ENCODE measurements at places on chromosomes 16 and 17.

GRCh38 chr16:68070249-68070730 lies 14.9 kb upstream of the NFATC3 start:
- DNase-seq = no peak

DNA sequence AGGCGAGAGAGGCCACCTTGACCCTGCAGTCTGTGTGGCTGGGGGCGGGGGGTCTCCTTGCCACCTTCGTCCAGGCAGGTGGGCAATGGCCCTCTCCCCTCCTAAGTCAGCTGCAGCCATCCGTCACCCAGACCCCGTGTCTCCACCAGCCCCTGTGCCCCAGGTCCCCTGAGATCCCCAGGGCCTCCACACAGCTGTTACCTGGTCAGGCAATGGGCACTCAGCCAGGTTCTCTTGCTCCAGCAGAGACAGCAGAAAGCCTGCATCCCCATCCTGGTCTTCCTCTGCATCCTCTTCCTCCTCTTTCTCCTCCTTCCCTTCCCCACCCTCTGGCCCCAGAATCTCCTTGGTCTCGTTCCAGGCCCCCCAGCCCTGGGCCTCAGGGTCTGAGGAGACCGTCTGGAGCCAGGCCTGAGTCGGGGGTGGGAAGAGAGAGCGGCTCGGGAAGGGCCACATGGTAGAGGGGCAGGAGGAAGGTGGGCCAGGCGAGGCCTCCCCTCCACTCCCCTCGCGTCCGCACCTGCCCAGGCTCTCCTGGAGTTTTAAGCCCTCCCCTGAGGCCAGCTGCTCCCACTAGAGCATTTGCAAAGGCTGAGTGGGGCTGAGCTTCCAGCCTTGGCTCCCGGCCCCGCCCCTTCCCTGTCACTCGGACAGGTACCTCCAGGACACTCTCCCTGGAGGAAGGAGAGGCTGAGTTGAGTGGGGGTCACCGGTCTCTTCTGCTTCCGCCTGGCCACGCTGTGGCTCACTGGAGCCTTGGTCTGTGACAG lies at the start of gene PABPN1L:
PABPN1L (minus strand) TSS at position 510 of the 770 bp plus-strand sequence; CDS start at position 456, 54 bp downstream.
- no peak for DNase-seq

DNA sequence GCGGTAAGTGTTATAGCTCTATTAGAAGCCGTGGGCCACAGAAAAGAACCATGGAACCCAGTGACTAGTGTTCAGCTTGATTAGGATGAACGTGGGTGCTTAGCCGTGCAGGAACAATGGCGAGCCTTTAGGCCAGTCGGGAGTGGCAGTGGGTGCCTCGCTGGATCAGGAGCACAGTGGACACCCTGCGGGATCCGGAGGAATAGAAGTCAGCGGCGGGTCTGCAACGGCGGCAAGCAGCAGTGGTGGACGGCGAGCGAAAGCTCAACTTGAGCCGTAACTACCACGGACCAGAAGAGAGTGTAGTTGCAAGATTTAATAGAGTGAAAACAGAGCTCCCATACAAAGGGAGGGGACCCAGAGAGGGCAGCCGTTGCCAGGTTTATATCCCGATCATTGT lies 37.3 kb upstream of the CDH15 start:
- DNase-seq = no peak

DNA sequence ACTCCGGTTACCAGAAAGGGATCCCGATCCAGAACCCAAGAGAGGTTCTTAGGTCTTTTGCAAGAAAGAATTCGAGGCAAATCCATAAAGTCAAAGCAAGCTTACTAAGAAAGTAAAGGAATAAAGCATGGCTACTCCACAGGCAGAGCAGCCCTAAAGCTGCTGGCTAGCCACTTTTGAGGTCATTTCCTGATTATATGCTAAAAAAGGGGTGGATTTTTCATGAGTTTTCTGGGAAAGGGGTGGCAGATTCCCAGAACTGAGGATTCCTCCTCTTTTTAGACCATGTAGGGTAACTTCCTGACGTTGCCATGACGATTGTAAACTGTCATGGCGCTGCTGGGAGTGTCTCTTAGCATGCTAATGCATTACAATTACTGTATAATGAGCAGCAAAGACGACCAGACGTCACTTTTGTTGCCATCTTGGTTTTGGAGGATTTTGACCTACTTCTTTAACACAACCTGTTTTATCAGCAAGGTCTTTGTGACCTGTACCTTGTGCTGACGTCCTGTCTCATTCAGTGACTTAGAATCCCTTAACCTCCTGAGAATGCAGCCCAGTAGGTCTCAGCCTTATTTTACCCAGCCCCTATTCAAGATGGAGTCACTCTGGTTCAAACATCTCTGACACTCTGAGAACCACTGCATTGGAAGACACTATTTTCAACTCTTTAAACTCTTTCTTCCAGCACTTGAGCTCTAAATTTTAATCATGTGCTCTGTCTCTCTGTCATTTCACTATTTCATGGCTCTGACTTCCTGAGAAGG lies 203.6 kb upstream of the CACNG3 start:
- no peak for DNase-seq

DNA sequence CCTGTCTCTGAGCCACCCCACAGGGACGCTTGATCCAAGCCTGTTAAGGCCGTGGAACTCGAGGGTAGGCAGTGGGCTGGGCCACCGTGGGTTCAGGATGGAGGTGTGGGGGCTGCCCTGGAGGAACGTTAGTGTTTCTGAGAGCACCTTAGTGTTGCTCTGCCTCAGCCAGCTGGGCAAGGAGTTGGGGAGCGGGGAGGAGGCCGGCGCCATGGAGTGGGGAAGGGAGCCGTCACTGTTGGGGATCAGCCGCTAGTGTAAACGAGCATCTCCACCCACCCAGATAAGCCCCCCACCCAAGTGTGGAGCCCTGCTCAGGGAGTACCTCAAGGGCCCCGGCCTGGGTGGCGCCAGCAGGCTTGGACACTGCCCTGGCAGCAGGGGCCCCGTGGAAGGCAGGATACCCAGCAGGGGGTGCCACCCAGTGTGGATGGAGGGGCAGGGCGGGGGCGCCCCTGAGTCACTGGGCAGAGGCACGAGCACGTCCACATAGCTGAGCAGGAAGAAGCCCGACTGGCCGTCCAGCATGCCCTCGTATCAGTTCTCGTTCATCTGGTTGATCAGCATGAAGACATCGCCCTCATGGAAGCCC lies 98.6 kb downstream of the KPNA2 start:
- no peak for DNase-seq

DNA sequence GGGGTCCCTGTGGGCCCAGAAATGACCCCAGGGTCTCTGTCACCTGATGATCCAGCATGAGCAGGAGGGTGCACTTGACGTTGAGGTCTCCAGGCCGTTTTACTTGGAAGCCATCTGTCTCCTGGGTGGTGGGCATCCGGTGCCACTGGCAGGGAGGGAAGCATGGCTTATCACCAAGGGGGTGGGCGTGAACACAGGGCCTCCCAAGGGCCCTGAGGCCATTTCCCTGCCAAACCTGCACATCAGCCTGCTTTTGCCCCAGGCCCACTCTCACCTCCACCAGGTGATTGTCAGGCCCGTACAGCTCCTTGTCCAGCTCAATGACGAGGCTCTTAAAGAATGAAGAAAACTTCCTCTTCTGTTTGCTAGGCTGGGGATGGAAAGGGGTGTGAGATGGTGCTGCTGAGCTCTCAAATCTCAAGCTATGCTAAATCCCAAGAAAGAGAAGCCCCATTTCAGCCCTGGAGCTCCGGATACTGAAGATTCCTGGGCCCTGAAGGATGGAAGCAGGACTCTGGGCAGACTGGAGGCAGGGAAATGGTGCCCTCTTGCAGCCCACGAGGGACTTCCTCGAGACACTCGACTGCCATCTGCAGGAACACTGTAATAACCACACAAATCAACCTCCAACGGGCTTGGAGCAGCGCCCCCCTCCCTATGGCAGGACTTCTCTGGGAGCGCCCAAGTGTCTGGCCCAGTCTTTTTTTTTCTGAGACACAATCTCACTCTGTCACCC lies 7.1 kb upstream of the FTSJ3 start:
- DNase-seq = no peak

DNA sequence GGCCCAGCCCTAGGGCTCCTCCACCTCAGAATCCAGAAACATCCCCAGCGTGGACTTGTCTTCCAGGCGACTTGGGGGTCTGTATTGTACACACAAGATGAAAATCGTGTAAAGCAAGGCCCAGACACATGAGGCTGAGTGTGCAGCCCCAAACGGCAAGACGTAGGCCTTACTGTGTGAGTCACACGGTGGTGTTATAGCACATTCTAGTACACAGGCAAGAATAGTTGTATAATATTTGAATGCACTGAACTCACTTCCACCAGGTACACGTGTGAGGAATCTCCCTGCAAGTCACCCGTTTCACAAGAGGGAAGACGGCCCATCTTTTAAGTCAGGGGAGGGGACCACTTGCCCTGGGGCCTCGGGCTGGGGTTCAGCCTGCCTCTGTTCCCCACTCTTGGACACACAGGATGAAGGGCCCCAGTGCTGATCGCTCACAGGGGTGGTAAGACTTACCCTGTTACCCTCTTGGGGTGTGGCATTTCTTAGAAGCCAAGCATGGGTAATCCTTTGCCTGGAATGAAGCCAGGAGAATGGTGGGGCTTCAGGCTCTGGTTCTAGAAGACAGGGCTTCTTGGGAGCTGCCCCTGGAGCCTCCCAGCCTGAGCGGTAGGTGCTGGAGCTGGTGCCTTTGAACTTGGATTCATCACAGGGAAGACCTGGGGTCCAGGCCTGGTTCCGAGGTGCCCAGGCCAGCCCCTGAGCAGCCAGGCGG lies 71.3 kb downstream of the SREBF1 start:
- DNase-seq = no peak

DNA sequence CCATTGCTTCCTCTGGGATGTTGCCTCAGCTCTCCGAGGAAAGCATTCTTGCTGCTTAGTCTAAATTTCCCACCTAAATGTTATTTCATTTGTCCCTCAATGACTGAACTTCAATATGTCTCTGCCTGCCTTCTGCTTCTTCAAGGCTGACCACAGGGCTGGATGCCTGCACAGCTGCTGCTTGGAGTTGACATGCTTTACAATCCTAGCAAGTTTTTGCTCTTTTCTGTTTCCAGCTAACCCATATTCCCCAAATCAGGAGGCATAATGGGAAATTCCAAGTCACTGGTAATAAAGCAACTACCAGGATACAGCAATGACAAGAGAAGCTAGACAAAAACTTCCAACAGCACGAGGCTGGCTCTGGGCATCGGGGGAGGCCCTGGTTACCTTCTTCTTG lies 48.9 kb downstream of the GTF3C1 start:
- no peak for DNase-seq

GRCh38 chr17:60934723-60935122 lies 257.1 kb downstream of the BCAS3 start:
- no peak for DNase-seq

DNA sequence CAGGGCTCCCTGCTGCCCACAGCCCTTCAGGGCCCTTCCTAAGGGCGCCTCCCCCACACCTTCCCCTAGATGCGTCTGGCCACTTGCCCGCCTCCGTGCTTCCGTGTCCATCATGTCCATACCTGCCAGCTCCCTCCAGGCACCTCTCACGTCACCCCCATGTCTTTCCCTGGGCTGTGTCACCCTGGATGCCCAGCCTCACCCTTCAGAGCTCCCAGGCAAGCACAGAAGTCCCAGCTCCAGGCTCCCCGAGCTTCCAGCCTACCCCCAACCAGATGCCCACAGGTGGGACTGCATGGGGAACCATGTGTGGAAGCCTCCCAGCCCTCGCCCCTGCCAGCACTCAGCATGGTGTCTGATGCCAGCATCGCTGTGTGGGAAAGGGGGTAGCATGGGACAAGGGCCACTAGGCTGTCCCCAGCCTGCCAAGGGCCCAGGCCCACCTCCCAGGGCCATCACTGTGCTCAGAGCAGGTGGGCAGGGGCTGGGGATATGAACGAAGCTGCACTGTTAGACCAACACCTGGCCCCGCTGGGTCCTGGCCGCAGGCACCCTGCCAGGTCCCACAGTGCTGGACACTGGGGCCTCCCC lies 1.9 kb upstream of the AXIN1 start:
- no peak for DNase-seq

DNA sequence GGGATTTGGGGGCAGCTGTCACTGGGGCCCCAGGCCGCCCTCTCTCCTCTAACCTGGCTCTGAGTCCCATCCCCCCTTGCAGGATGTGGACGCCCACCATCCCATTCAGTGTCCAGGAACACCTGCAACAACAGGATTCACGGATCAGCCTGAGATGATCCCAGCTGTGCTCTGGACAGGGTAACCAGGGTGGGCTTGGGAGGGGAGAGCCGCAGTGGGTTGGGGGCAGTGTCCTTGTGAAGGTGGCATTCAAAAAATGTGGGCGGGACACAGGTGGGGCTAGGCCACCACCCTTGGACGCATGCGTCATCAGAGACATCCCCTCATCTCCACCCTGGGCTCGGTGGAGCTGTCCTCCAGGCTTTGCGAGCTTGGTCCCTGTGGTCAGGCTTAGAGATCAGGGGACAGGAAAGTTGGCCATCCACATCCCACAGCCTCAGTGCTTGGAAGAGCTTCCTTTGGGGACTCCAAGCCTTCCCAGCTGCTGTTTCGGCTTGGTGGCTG lies 19.1 kb downstream of the DEXI start:
- no peak for DNase-seq

DNA sequence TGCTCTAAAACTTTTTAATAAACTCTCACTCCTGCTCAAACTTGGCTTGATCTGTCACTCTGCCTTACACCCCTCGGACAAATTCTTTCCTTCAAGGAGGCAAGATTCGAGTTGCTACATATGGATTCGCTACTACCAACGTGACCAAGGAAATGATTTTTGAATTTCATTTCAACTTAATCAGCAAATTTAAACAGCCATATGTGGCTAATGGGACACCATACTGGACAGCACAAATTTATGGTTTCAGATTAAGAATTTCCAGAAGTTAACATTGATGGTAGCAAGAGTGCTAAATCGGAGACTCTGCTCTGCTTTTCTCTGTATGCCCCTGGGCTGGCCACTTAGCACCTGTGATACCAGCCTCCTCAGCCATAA lies 318.2 kb upstream of the PSMD7 start:
- no peak for DNase-seq

GRCh38 chr16:74760007-74760767 lies 14.4 kb downstream of the FA2H start:
- DNase-seq = no peak

DNA sequence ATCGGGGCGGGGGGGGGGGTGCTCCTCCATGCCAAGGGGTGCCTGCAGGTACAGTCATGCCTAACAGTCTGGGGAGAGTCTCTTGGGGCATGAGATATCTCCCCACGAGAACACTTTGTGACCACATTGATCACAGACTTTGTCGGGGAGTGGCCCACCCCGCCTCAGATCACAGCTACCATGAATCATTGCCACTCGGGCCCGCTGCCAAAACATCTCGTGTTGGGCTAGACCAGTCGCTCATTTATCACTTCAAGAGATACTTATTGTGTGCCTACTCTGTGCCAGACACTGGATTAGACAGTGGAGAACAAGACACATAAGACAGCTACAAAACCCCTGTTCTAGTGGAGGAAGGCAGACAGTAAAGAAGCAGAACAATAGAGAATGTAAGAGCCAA lies 72.6 kb downstream of the CLEC16A start:
- no peak for DNase-seq

All from NCI-H748 treated with DMSO at 0.1 percent for 48 hours (cell line).